Fibroblast of skin of scalp (primary cell): ENCODE measurements at places on chromosomes 11 and 22.

DNA sequence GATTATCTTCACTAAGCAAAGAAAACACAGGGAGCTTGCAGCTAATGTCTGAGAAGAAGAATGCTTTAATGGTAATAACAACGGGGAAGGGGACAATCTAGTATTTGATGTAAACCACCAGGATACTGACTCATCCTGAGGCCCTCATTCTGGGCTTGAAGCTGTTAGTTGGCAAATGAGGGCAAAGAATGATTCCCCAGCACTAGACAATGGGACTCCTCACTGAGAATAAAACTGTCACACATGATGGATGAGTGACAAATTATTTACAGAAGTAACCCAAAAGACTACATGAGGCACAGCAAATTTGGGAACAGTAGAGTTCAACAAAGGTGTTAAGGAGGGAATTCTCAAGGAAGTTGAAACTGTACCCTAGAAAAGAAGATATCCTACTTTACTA lies 76.3 kb downstream of the FAM168A start:
- DNase-seq: peak; percentile 31

DNA sequence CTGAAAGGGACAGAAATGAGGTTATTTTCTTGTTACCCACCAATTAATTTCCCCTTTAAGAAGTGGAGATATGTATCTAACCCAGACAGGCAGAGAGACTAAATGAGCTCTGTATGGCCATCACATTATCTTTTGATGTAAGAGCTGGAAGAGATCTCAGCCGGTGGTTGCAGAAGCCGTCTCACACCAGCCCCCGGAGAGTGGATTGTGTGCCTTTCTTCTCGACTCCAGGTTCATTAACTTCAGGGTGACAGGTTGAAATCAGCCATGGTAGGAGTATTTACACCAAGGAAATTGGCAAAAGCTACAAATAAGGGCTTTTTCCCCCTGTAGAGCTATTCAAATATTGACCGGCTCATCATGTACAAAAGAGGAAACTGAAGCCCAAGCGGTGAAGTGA lies 580.3 kb upstream of the CADM1 start:
- DNase-seq: no peak

DNA sequence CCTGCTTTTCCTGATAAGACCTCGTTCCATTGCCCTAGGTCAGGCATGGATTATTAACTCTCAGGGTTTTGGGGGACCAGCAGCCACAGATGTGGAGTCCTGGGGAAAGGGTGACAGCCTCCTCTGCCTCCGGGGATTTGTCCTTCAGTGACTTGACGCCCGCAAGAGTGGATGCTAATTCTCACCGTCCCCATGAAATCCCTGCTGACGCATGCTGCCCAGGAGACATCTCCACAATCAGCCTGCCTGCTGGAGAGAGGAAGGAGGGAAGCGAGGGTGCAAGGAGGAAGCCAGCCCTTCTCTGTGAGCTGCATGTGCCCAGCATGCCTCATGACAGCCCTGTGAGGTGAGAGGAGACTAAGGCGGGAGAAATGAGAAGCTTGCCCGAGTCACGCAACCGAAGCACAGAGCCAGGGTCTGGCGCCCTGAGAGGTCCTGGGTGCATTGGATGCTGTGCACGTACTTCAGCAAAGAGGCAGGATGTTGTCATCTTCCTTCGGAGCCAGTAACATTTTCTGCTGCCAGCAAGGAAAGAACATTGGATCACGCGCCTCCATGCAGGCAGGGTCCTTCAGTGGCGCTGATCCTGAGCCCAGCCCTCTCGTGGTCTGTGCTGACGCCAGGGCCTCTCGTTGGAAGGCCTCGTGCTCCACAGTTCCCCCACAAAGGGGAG lies 27.3 kb upstream of the KRTAP5-6 start:
- DNase-seq: no peak

DNA sequence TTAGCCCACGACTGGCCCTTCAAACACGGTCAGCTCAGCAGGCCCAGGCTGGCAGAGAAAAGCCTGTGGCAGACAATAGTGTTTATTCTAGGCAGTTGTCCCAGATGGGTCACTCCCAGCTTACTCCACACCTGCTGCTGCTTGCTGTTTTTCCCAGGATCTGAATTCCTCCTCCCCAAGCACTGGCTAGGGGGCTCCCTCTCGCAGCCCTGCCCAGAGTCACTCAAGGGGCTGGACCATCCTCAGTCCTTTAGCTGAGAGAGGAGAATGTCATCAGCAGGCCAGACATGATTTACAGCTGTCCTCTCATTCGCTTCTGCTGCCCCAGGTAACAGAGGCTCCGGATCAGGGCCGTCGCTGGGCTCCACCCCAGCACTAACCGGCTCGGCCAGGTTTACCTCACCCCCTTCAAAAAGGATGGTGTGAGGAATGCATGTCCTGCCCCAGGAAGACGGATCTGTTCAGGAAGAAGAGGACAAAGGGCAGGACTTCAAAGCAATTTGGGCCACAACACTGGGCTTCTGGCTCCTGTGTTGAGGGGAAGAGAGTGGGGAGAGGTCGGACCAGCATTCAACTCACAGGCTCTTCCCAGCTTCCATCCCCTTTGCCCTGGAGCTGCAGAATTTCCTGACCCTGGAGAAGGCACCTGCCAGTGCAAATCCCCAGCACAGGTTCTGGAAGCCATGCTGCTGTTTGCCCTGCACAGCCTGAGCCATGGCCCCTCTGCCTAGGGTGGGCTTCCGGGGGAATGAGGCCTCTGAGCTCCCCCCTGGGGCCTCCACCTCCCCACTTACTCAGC lies 59.7 kb upstream of the BARX2 start:
- no peak for DNase-seq

- DNase-seq: no peak
These were observed 533 bp downstream of the SERGEF start for GRCh38 chr11:18012122-18012905.

GRCh38 chr22:31394326-31394725 lies 5.1 kb upstream of the DRG1 start:
- peak; percentile 73 for DNase-seq

GRCh38 chr11:97351939-97352338 lies 962.1 kb downstream of the JRKL start:
- DNase-seq: no peak

GRCh38 chr22:38699784-38700183 lies 959 bp downstream of the JOSD1 start:
- DNase-seq: peak; percentile 45

DNA sequence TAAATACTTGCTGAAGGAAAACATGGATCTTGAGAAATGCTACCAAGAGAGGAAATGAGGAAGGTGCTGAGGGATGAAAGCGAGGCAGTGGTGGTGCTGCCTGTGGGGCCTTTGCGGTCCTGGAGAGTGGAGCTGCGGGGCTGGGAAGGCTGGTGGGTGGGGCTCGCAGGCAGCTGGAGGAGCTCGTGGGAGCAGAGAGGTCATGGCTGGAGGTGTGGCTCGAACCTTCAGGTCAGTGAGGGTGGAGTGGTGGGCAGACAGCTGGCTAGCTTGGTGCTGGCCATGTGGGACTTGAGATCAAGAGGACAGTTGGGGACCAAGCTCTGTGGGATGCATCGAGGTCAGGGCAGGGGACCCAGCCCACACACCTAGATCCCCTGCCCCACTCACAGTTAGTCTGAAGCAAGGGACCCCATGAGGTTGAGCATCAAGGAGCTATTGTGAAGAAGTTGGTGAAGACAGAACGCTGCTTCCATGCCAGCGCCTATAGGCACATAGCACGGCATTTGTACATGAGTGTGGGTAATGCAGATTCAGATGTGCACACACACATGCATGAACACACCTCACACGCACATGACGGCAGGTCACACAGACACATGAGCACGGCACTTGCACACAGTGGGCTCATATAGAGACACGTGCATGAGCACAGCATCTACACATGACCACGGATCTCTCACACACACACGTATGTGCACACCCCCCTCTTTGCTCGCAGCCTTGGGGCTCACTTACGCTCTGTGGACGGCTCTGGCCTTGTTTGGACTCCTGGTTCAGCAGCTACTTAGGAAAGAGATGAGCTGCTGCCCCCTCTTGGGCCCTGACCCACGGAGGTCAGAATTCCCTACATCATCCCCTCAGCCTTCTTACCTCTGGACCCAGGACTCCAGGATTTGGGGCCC lies 30.4 kb downstream of the SHANK3 start:
- no peak for DNase-seq

DNA sequence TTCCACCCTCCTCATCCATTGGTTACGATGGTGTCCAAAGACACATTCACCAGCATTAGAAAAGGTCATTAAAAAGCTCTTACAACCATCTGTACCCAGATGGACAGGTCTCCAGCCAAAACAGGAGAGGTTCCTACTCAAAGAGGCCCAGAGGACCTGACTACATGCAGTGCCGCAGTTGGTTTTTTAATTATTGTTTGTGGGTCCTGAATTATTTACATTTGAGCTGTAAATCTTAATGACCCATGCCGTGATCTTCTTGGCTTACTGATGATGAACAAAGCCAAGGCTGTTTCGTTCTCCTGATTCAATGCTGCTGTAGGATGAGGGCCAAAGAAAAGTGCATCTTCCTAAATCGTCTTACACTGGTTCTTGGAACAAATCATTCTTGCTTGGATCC lies 83.7 kb downstream of the CADM1 start:
- no peak for DNase-seq

- DNase-seq: peak; percentile 49
These were observed 694.8 kb upstream of the CCDC179 start for GRCh38 chr11:23555085-23555484.

DNA sequence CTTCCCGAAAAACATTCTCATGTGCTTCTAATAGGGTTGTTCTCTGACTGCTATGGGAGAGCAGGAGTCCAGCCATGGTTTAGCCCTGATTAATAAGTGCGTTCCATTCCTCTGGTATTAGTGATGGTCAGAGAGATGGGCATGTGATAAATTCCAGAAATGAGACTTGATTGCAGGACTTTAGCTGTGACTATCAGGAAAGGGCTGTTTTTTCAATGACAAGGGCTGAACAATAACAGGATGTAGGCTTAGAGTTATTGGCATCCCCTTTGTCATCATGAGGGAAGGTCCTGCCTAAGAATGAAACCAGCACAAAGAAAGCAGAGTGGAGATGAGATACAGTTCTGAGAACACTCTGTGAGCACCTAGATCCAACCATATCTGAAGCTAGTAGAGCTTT lies 494.6 kb downstream of the MIAT start:
- DNase-seq: no peak

GRCh38 chr11:64885367-64886286 lies 7.2 kb upstream of the EHD1 start:
- peak; percentile 29 for DNase-seq

DNA sequence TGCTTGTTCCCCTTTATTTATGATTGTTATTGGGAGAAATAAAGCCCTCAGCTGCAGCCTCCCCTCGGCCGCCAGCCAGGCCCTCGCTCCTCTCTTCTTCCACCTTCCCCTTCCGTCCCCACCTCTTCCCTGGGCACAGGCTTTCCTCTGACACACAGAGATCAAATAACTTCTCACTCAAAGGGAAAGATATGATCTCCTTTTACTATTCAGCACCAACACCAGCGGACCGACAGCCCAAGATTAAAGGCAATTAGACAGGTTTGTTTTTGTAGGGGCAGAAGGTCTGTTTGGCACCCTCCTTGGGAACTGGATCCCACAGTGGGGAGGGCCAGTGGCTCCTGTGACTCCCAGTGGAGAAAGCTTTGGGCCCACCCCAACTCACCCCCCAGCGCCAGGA lies 23.0 kb downstream of the NECTIN1 start:
- no peak for DNase-seq

DNA sequence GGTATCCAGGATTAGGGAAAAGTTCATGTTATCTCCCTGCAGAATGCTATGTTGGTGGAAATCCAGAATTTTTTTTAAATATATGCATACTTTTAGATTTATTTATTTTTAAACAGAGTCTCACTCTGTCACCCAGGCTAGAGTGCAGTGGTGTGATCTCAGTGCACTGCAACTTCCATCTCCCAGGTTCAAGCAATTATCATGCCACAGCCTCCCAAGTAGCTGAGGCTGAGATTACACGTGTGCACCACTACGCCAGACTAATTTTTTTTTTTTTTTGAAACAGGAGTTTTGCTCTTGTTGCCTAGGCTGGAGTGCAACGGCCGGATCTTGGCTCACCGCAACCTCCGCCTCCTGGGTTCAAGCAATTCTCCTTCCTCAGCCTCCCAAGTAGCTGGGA lies 2.6 kb downstream of the PACSIN2 start:
- peak; percentile 46 for DNase-seq

GRCh38 chr11:102241026-102241425 lies 76.3 kb upstream of the BIRC3 start:
- DNase-seq: peak; percentile 73

- DNase-seq: no peak
These were observed 115.1 kb downstream of the DBX1 start for GRCh38 chr11:20045098-20045688.

DNA sequence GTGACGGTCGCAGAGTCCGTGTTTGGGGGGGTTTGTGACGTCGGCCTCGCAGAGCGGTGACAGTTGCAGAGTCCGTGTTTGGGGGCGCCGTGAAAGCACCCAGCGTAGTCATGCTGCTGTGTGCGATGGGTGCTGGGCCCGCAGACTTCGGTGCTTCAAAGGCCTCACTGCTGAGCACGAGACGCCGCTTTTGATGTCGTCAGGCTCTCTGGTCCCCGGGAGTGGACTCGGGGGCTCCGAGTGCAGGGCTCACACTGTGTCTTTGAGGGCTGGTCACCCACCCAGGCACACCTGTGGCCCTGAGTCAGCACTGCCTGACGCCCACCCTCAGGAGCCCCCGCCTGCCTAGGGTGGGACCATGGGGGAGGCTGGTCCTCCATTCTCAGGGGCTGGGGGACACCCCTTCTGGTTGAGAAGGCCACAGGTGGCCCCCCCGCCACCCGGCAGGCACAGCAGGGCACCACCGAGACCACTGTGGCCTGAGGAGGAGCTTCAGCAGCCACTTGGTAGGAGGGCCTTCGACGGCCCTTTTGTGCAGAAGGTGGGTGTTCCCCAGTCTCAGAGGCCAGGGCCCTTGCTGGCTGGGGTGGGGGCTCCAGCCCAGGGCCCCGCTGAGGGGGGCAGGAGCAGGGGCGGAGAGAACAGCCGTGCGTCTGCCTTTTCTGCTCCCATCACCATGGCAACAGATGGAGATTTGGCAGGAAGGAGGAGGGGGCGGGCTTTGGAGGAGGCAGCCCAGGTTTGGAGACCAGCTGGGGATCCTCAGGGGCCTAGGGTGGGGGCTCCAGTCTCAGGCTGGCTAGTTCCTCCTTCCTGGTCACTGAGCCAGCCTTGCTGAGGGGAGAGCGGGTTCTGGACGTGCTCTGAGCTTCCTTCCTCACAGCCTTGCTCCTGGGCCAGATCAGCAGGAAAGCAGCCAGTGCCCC lies 20.9 kb downstream of the BRSK2 start:
- no peak for DNase-seq

- no peak for DNase-seq
These were observed 63.9 kb downstream of the AAMDC start for GRCh38 chr11:77884829-77885190.

GRCh38 chr11:45431046-45432018 lies 145.2 kb upstream of the SYT13 start:
- DNase-seq: no peak

- DNase-seq: peak; percentile 53
These were observed 530.6 kb downstream of the MN1 start for GRCh38 chr22:27270818-27271510.

DNA sequence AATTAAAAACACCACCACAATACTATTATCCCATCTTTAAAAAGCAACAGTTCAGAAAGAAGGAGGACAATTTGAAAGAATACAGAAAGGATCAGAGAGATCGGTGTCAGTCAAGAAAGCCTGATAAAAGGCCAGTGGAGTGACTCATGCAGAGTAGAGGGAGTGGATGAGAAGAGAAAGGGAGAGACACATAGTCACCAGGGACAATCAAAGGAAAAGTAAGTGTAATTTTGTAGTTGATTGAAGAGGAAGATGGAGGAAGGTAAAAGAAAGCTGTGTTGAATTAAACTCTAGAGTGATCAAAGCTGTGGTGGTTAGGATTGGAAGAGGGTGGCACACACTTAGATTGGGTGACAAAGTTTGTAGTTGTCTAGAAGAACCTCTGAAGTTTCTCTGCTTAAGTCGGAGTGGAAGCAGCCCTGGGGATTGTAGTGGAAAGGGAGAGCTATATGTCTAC lies 14.1 kb downstream of the SPECC1L start:
- peak; percentile 46 for DNase-seq
